Left lung (tissue), 14 donors: ENCODE measurements at places on chromosomes 6 and 20. TPM values are rescaled to one million over a fixed set of nuclear protein-coding genes. Genes with fewer than 3 reads are reported as not detected.

DNA sequence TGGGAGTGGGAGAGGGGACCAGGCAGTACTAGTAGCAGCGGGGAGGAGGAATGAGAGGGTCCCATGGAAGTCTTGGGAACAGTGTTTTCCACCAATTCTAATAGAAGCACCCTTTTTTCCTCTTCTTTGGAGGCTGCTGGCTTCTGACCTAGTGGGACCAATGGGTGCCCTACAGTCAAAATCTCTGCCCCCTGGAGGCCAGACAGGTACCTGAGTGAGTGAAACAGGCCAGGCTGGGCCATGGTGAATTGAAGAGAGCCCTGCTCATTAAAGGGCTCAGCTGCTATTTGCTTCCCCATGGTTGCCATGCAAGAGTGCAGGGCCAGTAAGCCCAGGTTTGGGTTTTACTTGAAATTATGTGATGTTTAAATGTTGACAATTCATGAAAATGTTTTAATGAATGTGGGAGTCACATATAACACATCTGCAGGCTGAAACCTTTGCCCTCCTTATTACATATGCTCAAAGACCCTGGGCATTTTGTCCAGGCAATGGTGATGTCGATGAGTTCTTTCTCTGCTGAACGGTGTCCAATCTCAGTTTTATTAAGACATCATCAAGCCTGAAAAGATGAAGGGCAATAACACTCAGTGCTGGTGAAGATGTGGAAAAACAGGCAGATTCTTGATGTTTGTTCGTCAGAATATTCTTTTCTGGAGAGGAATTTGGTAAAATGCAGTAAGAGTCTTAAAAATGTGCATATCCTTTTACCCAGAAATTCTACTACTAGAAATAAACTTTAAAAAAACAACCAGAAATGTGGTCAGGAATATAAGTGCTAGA lies 42.3 kb upstream of the OCSTAMP start:
- DNase-seq = no peak

- DNase-seq = no peak
Measured at GRCh38 chr6:84278321-84278998, 51.0 kb upstream of the CEP162 start.

DNA sequence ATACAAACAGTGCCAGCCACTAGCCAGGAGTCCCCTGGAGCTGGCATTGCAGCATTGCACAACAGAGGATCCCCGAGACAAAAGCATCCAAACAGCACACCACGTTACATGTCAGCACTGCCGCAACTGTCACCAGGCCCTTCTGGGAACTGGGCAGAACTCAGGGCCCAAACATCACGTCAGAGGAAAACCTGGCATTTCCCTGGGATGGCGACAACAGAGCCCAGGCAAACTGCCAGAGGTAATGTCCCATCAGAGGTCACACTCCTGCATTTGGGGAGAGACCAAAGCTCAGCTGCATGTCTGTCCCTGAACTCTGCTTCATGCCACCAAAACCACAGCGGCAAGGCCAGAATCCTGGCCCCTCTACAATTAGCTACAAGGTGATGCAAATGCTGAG lies 36.3 kb downstream of the PPP1R3G start:
- DNase-seq = no peak

- DNase-seq = no peak
Measured at GRCh38 chr6:71345476-71346333, 57.1 kb downstream of the OGFRL1 start.

DNA sequence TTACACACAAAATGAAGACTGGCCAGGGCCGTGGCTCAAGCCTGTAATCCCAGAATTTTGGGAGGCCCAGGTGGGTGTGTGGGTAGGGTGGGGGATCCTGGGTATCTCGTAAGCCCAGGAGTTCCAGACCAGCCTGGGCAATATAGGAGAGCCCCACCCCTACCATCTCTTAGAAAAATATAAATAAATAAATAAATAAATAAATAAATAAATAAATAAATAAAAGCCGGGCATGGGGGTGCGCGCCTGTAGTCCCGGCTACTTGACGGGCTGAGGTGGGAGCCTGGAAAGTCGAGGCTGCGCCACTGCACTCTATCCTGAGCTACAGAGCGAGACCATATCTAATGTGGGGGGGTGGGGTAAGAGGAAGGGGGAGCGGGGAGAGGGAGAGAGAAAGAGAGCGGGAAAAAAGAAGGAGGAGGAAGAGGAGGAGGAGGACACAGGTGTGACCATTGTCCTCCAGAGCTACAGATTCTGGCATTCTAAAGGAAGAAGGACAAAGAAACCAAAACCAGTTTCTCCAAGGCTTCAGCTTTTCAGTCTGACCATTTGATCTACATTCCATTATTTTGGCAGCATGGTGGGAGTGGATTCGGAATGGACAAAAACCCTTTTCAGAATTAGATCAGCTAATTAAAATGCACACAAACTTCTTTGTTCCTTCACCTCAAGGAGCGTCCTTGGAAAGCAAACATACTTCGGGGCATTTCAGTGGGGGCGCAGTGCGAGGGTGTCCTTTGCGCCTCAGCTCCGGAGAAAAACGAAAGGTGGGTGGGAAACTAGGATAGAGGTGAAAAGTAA lies 577 bp upstream of the C6orf141 start:
- no peak for DNase-seq

- no peak for DNase-seq
Measured at GRCh38 chr20:40991181-40991889, 37.3 kb upstream of the TOP1 start.

DNA sequence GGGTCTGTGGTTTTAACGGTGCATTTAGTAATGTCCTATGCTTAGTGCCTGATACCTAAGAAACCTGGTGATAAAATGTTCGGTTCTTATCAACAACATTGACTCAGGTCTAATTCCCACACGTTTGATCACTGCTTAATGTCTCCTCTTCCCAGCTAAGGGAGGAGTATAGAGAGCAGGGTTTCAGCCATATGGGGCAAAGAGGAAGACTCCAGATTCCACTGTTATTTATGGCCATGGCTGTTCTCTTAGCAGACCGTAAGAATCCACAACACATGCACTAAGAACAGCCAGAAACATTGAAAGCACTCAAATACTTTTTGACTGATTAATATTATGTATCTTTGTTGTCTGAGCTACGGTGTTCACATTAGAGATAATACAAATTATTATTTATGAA lies 112.1 kb downstream of the BCAS1 start:
- no peak for DNase-seq

DNA sequence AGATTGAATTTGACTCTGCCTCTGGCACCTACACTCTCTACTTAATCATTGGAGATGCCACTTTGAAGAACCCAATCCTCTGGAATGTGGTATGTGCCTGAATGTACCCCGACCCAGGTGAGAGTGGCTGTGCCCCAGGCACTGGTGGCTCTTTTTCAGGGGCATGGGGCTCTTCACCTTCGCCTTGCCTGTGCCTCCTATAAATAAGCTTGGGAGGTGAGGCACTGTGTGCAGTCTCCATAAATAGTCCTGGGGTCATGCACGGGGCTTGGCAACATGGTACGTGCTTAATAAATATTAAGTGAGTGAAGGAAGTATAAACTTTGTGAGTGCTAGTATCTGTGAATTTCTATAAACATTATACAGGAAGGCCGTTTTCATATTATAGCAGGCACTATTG lies 33.0 kb downstream of the GHRH start:
- DNase-seq = no peak

DNA sequence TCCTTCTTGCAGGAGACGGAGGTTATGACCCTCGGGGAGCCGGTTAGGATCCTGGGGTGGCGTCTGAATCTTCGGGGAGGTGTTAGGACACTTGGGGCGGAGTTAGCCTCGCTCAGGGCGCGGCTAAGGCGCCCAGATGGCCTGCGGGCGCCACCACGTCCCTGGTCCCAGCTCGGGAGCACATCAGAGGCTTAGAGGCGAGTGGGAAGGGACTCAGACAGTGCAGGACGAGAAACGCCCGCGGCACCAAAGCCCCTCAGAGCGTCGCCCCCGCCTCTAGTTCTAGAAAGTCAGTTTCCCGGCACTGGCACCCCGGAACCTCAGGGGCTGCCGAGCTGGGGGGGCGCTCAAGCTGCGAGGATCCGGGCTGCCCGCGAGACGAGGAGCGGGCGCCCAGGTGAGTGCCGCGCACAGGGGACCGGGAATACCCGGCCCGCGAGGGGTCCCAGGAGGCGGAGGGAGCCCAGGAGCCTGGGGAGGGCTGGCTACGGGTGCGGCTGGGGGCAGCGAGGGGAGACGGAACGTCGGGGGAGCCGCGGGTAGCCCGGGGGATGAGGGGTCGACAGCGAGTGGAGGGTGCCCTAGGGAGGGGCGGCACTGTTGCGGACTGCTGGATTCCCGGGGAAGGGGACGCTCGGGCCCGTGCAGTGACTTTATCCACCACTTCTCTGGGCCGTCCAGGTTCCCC lies at the start of gene HCK:
Gene HCK, plus strand, starts transcription at position 153 of the 688 bp plus-strand sequence.
- DNase-seq = no peak

DNA sequence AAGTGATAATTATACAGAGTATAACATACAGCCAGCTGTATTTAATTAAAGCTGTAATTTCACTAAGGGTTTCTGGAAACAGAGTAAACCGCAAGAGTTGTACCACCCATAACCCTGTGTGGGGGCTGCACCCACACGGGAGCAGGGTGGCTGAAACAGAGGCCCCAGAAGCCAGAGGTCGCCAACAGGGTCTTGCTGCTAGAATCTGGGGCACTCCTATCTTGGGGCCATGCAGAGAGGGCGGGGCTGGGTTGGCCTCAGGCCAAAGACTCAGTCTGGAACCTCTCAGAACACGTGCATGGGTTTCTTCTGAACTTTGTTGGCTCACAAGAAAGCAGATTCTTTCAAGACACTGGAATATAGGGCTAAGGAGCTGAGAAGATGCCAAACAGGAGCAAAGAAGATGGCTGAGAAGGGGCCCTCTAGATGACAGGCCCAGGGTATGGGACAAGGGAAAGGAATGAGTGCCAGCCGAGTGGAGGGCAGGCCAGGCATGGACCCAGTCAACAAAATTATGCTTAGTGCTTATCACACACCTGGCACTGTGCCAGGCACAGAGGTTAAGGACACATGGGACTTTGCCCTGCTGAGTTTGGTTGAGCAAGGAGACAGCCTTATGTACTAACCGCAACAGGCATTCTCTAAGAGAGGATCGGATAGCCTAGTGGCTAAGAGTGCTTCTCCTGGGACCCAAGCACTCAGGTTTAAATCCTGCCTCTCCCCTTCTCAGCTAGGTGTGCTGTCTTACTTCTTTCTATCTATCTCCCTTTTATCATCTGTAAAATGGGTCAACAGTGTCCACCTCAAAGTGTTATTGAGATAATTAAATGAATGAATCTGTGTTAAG lies 96.6 kb upstream of the FOXP4 start:
- DNase-seq = no peak

- DNase-seq = no peak
Measured at GRCh38 chr20:36607586-36608387, 2.2 kb downstream of the RAB5IF start.

- DNase-seq = no peak
Measured at GRCh38 chr6:122404444-122404843, 5.0 kb downstream of the HSF2 start.

DNA sequence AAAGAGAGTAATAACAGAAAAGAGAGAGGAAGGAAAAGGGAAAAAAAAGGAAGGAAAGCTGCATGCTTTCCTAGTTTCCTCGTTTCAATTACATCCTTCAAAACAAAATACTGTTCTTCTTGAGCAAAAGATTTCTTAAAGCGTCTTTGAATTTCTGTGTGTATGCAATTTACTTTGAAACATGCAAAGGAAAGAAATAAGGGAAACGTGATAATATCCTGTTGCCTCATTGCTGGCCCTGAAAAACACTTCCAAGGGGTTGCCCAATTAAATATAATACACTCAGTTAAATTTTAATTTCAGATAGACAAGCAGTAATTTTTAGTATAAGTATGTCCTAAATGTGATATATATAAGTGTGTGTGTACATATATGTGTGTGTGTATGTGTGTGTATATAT lies 51.2 kb upstream of the TPD52L1 start:
- DNase-seq = no peak

DNA sequence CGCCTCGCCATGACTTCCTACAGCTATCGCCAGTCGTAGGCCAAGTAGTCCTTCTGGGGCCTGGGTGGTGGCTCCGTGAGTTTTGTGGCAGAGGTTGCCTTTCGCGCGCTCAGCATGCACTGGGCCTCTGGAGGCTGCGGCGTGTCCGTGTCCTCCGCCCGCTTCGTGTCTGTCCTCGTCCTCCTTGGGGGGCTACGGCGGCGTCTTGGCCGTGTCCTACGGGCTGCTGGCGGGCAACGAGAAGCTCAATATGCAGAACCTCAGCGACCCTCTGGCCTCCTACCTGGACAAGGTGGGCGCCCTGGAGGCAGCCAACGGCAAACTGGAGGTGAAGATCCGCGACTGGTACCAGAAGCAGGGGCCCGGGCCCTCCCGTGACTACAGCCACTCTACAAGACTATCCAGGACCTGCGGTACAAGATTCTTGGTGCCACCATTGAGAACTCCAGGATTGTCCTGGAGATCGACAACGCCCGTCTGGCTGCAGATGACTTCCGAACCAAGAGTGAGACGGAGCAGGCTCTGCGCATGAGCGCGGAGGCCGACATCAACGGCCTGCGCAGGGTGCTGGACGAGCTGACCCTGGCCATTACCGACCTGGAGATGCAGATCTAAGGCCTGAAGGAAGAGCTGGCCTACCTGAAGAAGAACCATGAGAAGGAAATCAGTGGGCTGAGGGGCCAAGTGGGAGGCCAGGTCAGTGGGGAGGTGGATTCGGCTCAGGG lies 296.3 kb downstream of the OGFRL1 start:
- peak; percentile 72 for DNase-seq

DNA sequence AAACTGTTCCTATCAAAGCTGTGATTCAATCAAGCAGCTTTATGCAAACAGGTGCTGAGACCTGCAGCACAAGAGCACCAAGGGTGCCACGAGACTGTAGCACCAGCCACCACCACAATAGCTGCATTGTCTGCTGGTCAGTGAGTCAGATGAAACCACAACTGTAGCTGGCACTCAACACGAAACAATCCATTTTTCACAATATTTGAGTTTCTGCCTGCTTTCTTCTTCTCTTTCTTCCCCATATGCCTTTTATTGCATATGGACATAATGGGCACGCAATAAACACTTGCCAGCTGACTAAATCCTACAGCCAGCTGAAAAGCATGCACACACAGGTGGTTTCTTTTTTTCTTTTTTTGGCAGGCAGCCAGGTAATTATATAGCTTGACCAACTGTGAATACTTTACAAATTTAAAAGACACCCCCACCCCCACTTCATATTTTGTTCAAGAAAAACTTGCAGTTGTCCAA lies 16.6 kb downstream of the SLC2A12 start:
- no peak for DNase-seq

- no peak for DNase-seq
Measured at GRCh38 chr6:135703621-135704020, 147.9 kb upstream of the PDE7B start.

Gene ISM1
- 10.7 TPM for polyA plus RNA-seq

Gene PBOV1
- polyA plus RNA-seq = 0.17 TPM

Gene EGFL8
- polyA plus RNA-seq = 25.0 TPM

Gene RCAN2
- polyA plus RNA-seq = 3.3 TPM

Gene RBL1
- 12.7 TPM for polyA plus RNA-seq
